Nucleus accumbens (tissue), 56 donors: ENCODE measurements at places on chromosomes 3 and 15.

DNA sequence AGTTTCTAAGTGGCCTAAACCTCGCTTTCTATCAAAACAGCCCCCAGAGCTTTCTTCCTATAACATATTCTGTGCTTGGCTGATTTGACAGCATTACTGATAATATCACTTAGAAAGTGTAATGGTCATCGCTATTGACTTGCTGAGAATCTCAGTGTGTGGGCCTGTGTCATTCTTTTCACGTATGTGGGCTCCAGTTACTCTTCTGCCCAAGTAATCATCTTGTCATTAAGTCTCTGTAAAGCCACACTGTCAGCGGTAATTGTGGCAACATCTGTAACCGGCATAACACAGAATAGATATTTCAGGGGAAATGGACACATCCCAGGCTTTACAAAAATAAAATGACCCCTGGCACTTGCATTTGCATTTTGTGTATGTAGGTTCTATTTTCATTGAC, 313.6 kb upstream of the LMCD1 start:
- no peak for DNase-seq

DNA sequence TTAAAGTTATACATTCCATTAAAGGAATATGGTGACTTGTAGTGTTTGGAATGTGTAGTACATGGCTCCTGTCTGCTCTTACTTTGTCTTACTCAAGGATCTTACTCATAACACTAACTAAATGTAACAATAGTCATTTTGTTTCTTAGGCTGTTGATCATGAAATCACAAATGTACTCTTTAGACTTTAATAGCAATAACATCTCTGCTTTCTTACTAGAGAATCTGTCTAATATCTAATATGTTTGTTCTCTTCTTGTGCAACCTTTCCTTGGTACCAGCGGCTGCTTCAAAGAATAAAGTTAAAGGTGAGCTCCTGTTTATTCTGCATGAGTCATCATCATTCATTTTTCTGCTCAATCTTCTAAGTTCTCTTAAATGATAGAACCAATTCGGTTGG, 767.5 kb downstream of the CADM2 start:
- no peak for DNase-seq

- no peak for DNase-seq
Measured at GRCh38 chr3:115397433-115397832, 225.9 kb upstream of the GAP43 start.

DNA sequence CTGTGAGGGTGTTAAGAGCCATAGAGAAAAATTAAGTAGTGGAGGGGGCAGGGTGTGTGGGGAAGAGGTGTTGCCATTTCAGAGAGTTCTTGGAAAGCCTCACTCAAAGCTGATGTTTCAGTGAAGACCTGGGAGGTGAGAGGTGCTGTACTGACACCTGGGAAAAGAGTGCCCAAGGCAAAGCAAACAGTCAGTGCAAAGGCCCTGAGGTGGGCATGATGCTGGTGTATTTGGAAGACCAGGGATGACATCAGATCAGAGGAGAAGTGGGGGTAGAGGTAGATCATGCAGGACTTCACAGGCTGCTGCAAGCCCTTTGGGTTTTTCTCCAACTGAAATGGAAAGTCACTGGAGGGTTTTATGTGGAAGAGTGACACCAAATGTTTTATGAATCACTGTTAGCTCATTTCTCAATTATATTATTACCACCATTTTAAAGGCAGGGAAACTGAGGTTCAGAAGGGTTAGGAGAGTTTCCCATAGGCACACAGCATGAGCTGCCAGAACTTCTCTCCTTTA, 42.8 kb upstream of the SMAD3 start:
- no peak for DNase-seq

DNA sequence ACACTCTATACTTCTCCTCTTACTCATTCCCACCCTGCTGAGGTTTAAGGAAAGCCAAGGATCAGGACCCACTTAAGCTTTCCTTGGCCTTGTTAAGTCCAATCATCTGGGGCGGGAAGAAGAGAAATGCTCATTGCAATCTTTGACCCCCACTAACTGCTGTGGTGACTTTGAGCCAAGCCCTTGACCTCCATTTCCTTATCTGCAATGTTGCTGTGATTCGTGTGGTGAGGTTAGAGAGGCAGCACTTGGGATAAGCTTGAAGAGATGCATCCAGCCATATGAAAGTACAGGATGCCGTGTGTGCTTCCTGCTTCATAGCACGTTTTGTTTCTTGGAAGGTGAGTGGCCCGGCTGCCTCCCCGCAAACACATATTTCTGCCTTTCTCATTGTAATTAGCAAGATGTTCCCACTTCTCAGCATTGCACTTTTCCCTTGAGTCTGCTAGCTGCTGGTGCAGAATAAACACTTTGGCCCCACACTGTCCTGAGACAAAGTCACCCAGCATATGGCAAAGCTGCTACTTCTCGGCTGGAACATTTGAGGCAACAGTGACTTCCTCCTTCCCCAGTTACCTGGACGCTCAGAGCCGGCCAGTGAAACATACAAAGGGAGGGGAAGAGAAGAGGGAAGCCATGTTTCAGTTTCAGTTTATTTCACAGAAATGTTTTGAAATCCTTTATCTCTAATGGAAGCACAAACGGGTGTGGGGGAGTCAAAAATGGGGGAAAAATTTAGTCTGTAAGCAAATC, 10.5 kb upstream of the NUDT16 start:
- no peak for DNase-seq

DNA sequence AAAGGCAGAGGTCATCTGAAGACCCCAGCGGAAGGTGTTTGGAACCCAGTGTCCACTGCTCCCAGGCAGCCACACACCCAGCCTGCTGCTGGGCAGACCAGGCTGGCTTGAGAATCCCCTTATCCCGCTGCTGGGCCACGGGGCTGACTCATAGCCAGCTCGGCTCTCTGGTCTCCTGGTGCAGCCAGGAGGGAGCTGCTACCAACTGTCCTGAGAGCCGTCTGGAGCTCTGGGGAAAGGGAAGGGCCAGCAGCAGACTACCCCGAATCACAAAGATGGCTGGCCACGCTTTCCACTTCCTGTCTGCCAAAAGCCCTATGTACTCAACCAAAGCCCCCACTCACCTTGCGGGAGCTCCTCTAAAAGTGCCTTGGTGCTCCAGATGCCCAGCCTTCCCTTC, 38.3 kb downstream of the WHAMM start:
- no peak for DNase-seq

- DNase-seq = peak; percentile 47
Measured at GRCh38 chr3:15102256-15102655, 3.3 kb upstream of the RBSN start.

GRCh38 chr15:67512140-67512539, 8.8 kb upstream of the C15orf61 start:
- no peak for DNase-seq

DNA sequence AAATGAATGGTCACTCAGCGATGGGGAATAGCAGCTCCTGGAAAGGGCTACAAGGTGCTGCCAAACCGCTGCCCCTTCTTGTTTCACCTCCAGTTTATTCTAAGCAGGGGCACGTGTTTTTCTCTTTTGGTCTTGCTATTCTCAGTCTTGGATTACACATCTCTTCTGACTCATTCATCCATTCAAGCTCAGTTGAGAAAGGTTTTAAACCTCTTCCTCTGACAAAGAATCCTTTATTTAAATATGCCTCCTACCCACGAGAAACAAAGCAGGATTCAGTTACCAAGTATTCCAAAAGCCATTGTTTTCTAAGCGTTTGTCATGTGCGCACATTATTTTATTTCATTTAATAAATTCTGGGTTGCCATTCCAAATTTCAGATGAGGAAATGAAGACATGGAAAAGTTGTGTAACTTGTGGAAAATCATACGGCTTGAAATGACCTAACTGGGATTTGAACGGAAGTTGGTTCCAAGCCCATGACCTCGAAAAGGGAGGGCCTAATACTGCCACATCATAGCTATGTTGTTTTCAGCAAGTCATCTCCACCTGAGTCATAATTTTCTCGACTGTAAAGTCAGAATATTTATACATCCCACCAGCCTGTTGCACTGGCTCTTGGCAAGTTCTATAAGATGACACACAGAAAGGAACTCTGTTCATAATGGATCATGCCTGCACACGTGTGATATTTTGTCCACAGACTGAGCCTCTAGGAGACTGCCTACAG, 292.0 kb upstream of the SLCO3A1 start:
- no peak for DNase-seq

DNA sequence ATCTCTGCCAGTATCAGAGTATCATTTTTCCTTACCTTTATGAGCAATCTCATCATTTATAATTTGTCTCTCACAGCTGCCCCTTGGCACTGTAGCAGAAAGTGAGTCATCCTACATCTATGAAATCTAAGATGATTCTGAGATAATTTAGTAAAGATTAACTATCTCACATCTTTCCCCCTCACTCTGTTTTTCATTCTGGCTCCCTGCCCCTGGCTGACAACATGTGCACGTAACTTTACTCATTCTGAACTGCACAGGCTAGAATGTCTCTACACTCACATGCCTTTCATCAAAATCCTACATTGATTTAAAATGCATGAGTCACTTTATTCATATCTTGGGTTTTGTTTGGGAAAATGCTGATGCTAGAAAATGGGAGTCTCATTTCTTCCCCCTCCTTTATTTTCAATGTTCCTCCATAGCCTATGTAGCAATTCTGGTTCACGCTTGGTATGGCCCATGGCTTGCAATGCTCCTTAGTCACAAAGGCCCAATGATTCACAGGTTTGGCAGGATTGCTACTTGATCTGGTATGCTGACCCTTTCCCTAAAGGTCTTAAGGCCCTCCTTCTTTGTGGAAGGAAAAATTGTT, 838.5 kb downstream of the TUSC7 start:
- DNase-seq = no peak

GRCh38 chr3:154191520-154191919, 70.3 kb downstream of the ARHGEF26 start:
- no peak for DNase-seq
